Thoracic aorta (tissue), 2 donors: ENCODE measurements at places on chromosomes 16 and 17.

GRCh38 chr17:78562734-78563133 lies 14.5 kb downstream of the DNAH17 start:
- no peak for DNase-seq

DNA sequence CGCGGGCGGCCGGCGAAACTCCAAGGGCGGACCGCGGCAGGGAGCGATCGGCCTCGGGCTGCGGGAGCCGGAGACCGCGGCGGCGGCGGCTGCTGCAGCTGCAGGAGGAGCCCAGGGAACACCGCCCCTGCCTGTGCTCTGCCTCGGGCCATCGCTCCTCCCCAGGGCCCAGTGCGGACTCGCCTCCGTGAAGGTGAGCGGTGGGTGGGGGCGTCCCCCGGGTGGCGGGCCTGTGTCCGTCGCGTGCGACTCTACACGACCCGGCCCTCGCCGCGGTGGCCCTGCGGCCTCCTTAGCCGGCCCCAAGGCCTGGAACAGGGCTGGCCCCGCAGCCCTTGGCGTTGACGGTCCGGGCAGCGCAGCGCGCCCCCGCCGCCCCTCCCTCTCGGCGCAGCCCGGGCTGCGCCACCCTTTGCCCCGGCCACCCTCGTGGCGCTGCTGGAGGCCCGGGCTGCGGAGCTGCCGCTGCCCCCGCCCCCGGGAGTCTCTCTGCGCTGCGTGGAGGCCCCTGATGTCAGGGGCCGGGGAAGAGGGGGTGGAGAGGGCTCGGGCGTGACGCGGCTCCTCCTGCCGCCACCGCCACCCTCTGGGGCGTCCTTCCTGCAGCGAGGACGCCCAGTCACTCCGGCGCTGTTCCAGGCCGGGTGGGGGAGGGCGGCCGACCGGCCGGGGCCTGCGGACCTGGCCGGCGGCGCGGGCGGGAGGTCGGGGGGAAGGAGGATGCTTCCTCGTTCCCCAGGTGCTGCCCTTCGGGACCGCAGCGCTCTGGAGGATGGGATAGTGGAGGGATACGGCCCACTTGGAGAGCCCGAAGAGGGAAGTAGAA lies 485 bp downstream of the DYNLL2 start:
- no peak for DNase-seq

DNA sequence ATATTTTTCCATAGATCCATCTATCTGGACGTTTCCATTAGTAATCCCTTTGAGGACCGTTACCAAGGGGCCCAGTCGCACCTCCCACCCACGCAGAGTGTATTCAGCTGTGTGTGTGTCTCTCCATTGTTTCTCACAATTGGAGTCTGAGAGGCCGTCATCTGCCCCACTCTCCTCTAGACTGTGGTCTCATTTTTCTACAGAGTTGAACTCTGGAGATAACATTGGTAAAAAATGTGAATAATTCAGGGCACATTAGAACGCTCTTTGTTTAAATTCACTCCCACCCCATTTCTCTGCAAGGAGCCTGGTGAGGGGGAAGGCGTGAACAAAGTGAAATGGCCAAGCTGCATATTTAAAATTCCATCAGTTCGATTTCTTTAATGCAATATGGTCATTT lies 333.1 kb upstream of the MAF start:
- no peak for DNase-seq

GRCh38 chr17:77295241-77295853 lies 154.6 kb downstream of the SEC14L1 start:
- no peak for DNase-seq

GRCh38 chr17:55722016-55722736 lies 488 bp downstream of the TMEM100 start:
- DNase-seq, result no peak

- no peak for DNase-seq
These were observed 9.4 kb downstream of the RPAIN start for GRCh38 chr17:5429191-5429887.

GRCh38 chr17:81683208-81683583 lies 401 bp downstream of the ARL16 start:
- no peak for DNase-seq

GRCh38 chr16:54171626-54172537 lies 114.7 kb downstream of the IRX3 start:
- no peak for DNase-seq

- no peak for DNase-seq
These were observed 8.8 kb downstream of the TMEM186 start for GRCh38 chr16:8788578-8789172.

GRCh38 chr16:50814541-50814940 lies 72.7 kb downstream of the CYLD start:
- no peak for DNase-seq

DNA sequence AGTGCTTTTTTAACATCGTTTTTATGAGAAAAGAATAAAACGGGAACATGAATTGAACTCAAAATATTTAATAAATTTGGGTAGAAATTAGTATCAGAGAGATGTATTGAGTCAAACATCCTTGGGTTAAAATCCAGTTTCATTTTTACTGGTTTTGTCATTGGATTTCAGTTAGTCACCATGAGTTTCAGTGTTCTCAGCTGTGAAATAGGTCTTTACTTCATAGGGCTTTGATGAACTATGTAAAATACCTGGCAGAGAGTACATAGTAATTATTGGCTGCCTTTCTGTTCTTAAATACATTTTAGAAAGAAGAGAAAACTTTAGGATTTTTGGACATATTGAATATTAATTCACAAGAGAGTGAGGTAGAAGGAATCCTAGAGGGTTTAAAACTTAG lies 105.8 kb downstream of the TANC2 start:
- DNase-seq, result no peak

DNA sequence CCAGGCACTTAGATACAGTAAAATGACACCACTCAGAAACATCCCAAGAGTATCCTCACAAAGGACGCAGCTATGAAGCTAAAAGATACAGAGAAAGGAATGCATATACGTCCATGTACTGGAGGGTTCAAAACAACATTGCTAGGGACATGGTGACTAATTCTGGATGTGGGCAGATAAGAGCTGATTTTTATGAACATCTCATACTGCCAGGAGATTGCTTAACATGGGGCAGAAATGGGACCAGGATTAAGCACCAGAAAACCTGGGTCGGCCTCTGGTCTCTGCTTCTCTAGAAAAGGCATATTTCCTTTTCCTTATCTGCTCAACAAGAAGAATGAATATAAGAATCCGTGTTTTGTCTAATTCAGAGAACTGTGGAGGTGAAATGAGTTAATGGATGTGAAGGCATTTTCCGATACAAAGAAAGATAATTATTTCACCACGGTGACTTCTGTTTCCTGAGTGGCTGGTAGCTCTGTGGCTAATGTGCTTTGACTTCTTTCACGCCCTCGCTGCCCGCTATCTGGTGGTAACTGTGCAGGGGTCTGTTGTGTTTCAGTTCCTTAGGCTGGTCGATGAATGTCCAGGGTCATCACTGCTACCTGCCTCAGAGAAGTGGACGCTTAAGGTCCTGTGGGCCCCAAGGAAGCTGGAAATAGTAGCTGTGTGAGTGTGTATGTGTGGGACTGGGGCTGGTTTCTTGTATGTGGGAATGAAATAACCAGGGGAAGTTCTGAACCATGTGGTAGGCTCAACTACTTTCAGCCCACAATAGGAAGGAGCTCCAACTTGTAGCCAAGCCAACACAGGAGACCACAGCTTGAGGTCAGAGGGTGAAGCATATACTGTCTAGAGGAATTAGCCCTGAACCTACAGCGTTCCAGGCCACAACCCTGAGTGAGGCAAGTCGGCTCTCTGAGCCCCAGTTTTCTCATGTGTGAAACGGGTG lies 15.8 kb upstream of the CCL5 start:
- no peak for DNase-seq

DNA sequence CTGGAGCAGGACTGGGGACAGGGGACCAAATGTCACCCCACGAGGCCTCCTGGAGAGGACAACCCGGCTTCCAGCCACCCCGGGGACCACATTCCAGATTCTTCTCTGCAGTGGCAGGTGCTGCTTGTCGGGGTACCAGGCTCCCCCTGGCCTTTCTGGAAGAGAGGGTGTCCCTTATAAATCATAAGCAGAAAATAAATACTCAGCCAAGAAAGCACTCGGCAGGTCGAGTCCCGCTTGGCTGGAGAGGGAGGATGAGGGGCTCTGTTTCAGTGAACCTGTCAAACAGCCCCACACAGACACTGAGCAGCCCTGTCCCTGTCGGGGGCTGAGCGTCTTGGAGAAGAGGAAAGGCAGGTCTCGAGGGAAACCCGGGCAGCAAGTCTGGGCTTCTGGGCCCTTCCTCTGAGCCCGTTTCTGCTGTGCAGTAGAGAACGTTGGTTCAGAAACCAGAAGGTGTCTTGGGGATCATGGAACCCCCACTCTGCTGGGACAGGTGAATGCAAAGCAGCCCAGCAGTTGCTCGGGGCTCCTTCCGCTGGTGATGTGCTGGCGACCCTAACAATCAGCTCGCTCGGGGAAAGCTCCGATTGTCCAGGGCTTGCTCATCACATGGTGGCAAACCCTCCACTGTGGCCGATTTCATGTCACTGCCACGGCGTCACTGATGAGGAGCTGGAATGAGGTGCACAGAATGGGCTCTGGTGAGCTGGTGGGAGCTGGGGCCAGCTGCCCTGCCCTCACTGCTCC lies 36.6 kb downstream of the COX4I1 start:
- DNase-seq, result no peak

- DNase-seq, result no peak
These were observed 327.9 kb upstream of the SOX9 start for GRCh38 chr17:71792966-71793365.

DNA sequence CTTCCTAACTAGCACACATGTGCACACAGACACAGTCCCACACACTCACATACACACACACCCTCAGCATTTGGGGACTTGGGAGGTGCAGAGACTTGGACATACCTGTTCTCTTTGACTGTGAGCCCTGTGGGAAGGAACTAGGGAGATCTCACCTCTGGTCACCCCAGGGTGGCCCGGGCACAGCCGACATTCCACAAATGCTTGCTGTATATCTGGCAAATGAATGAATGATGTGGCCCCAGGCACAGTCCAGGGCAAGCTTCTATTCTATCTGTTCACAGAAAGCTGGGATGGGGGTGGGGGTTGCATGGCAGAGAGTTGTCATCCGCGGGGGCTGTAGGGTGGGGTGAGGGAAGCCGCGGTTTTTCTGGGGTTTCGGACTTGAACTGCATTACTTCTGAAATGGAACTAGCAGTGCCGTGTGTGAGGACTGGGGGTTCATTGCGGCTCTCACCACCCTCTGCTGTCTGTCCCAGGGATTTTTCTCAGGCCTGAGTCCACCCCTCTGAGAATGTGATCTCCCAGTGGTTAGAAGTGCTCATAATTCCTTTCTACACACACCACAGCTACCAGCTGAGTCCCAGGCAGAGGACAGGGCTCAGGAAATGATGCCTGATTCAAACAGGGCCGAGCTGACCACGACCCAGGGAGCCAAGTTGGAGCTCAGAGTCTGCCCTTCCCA lies 3.3 kb upstream of the RIPOR1 start:
- no peak for DNase-seq

GRCh38 chr16:19655242-19655777 lies 62.7 kb downstream of the KNOP1 start:
- no peak for DNase-seq

GRCh38 chr17:50949128-50949988 lies 83.2 kb upstream of the TOB1 start:
- DNase-seq, result no peak

DNA sequence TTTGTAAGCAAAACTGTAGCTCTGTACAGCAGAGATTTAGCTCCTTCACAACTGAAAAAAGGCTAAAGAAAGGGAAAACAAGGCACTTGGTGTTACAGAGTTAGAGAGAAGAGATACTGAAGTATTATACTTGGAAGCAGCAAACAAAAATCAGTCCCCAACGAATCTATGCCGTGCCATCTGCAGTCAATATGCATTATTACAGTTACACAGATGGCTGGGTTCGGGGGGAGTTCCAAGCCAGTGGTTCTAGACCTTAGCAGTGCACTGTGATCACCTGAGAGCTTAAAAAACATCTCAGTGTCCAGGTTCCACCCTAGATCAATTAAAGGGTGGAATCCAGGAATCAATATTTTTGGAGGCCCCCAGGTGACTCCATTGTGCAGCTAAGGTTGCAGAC lies 489.9 kb downstream of the SHISA9 start:
- DNase-seq, result no peak

DNA sequence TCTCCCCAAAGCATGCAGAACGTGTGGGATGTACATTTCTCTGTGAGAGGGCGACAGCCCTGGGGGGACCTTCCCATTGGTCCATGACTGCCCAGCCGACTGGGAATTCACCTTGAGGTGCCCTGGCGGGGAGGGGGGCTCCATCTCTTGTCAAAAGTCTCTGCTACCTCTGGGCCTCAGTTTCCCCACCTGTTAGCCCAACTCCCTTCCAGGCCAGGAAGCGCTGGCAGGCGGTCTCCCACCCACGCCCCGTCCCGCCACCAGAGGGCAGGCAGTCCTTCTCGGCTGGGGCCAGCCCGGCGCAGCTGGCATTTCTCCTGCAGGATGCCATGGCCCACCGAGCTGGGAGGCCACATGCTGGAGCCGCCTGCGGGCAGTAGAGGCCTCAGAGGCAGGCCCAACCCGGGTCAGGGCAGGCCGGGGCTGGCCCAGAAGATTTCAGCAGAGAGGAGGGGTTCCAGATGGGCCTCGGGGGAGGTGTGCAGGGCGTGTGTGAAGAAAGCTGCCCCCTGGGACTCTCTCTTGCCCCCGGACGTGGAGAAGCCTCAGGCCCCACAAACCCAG lies 16.6 kb downstream of the CD7 start:
- no peak for DNase-seq

- peak; percentile 21 for DNase-seq
These were observed 217.3 kb downstream of the RBFOX3 start for GRCh38 chr17:79393358-79394052.

GRCh38 chr17:16432017-16432416 lies 16.6 kb downstream of the TRPV2 start:
- no peak for DNase-seq

DNA sequence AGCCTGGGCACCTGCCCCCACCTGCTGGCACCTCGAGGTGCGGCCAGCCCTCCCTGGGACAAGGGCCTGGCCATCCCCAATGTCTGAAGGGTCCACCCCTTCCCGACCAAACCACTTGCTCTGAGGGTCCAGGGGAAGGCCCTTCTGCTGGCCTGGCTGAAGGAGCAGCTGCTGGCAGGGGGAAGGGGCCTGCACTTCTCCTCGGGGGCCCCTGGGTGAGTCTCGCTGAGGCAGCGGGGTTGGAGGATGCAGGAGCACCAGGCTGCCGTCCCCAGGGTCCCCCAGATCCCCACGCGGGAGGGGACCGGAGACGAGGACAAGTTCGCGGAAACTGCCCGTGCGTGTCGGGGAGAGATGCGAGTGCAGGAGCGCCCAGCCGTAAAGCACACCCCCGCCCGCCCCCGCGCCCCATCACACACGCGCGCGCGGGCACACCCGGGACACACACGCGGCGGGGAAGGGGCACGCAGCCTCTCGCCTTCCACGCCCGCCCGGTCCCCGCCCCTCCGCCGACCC lies 725 bp upstream of the CACNA1H start:
- DNase-seq, result no peak

DNA sequence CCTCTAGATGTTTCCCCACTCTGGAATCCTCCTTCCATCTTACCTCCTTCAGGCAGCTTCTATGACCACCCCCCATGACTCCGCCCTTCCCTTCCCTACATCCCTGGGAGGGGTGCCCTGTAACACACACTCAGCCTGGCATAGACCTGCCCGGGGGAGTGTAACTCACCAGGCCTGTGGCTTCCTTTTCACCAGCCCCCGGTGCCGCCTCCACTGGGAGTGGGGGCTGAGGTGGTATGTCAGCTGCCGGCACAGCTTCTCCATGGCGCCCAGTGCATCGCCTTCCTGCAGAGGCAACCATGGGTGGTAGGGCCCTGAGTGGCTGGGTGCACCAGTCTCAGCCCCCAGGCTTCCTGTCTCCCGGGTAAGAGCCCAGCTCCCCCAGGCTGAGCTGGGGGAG lies 32.3 kb downstream of the TRPV2 start:
- no peak for DNase-seq

GRCh38 chr16:11405331-11406176 lies 60.3 kb downstream of the RMI2 start:
- no peak for DNase-seq

- no peak for DNase-seq
These were observed 57.0 kb upstream of the INTS2 start for GRCh38 chr17:61984821-61985220.
